ENCODE measurements at places on chromosomes 5 and 9.

DNA sequence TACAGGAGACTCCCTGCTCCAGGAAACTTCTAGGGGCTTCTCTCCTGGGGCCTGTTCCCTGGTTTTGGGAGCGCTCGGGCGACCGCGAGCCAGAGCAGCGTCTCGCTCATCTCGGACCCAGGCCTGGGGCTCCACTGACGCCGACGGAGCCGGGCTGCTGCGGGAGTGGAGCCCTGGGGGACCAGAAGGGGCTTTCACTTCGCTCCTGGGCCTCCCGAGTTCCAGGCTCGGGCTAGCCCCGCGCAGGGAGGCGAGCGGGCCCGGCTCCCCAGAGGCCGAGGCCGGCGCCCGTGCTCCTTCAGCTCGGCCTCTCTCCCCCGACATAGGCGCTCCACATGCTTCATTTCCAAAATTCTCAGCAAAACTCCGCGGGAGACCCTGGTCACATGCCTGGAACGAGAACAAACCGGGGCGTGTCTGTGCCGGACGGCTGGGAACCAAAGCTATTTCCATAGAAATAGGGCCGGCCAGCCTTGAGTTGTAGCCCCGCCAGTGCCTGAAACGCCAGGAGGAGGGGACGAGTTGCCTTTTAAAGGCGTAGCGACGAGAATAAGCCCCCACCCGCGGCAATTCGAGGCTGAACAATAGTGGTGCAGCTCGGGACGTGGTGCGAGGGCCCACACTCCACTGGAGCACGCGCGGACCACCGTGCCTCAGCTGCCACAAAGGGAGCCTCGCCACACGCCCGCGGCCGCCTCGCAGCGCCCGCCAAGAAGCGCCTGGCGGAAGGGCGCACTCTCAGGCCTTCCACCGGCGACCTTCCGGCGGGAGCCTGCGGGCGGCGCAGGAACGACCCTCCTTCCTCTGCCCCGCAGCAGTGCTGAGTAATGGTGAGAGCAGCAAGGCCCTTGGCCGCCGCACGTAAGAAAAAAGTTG is 1.1 kb upstream of the G3BP1 start:
- no peak for DNase-seq

DNA sequence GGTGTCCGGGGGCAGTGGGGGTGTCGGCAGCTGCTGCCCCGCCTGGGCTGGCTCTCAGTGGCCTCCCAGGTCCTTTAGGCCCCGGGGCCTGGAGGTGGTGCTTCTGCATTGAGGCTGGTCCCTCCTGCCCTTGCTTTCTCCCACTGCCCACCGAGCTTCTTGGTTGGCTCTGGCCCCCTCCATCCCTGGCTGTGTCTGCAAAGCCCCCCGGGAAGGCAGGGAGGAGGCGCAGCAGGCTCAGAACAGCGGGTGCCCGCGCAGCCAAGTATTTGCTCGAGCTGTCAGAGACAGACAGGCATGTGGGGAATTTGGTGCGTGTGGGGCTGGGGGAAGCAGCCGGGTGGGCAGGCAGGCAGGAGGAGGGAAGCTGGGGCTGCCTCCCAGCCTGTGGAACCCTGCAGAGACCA is 11.5 kb downstream of the CXXC5 start:
- no peak for DNase-seq

- DNase-seq = no peak
Measured at GRCh38 chr5:28313321-28313951, 1275.0 kb upstream of the CDH9 start.

GRCh38 chr5:33507426-33507825 is 66.7 kb downstream of the TARS1 start:
- no peak for DNase-seq

DNA sequence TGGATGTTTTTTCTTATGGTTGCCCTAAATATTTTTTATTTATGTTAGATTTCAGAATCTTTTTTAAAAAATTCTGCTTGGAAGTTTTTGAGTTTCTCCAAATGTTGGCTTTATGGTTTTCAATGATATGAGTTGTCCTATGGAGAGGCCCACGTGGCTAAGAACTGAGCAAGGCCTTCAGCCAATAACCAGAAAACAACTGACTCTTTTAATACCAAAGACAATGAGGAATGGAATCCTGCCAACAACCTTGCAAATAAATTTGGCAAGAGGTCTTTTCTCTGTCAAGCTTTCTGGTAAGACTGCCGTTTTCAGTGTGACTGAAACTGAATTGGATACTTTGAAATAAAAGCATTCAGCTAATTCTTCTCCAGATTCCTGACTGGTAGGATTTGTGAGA is 1740.1 kb upstream of the WWC1 start:
- no peak for DNase-seq

- no peak for DNase-seq
Measured at GRCh38 chr9:73118286-73118685, 33.4 kb upstream of the ANXA1 start.

- no peak for DNase-seq
Measured at GRCh38 chr5:163089926-163090325, 347.5 kb upstream of the CCNG1 start.

DNA sequence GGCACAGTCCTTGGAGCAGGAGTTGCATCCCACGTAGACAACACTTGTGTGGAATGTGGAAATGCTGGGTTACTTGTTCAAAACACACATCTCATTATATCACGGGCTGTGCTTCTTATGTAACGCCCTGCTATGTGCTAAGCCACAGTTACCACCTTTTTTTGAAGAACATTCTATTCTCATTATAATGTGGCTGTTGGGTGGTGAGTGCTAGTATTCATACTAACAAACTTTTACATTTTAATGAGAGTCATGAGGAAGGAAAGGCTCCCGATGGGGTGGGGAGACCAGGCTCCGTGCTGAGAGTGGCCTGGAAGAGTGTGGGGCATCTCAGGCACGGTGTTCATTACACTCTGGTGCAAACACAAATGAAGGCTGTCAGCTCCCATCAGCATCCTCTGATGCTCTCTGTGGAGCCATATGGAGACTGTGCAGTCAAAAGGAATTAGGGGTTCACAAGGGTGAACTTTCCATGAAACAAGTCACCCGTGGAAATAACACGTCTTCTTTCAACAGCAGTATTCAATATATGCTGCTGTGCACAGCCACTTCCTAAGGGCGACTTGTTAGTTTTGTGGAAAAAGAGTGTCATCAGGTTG is 153.1 kb upstream of the RAPGEF1 start:
- DNase-seq = no peak

DNA sequence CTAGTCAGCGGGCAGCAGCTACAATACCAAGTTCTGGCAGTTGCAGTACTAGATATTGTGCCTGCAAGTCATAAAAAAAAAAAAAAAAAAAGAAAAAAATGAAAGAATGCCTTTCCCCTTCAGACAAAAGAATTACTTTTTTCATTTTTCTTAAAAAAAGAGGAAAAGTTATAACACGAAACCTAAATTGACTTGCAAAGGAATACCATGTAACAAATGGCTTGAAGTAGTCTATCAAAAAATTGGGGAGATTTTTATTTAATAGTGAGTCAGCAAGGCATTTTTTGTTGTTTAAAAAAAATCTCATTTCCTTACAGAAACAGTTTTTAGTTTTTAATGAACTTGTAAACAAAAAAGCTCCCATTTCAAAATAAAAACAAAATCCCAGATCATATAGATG is 55.6 kb downstream of the CSNK1A1 start:
- no peak for DNase-seq

DNA sequence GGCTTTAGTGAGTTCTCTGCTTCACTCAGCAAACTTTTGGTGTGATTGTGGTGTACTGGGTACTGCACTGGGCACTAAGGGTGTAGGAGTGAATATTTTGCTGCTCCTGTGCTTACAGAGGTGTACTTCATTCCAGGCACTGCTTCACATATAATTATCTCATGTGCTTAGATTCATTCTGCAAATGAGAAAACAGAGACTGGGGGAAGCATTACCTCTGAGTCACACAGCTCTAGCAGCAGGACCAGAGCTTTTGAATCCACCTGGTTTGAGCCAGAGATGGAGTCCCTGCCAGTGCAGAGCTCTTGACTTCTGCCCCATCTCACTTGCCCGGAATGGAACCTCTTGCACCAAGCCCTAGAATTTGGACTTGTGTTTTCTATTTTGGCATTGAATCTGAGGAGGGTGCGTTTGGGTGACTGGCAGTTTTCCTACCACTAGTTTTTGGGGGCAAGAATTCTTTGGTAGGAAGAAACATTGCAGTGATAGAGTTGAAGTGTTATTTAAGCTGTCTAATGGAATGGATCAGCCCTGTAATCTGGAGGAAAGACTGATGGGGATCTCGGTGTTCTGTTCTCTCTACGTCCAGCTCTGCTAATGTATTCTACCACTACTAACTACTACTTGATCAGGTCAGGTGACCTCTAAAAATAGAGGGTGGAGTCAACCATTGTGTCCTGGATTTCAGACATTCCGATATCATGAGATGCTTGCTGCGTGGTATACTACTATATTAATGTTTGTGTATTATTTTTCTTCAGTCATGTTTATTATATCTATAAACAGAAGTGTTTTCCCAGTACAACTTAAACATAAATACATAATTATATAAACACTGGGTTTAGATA is 2.5 kb downstream of the ARHGAP26 start:
- no peak for DNase-seq

DNA sequence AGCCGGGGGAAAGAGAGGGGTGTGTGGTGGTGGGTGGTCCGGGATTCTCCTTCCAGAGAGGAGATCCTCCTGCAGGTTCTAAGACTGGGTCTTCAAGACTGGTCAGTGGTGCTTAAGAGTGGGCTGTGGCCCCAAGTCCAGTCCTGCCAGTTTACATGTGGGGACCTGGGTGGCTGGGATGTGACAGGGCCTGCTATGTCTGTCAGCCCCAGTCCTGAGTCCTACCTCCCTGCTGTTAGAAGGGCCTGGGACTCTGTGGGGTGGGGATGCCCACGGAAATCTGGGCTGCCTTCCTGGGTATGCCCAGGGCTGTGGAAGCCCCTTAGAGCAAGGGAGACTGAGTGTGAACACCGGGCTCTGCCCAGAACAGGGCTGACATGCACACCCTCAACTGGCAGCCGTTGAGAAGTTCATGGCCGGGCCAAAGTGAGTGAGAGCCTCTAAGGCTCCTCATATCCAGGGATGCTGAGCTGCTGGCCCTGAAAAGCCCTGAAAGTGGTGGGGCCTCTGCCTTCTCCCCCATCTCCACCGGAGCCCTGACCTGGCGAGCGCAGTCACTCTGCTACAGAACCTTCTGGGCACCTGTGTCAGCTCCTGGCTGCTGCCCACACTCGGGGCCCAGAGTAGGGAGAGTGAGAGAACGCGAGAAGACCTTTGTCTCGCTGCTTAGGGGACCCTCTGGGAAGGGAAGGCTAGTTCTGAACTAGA is 1.7 kb downstream of the PHF2 start:
- no peak for DNase-seq

DNA sequence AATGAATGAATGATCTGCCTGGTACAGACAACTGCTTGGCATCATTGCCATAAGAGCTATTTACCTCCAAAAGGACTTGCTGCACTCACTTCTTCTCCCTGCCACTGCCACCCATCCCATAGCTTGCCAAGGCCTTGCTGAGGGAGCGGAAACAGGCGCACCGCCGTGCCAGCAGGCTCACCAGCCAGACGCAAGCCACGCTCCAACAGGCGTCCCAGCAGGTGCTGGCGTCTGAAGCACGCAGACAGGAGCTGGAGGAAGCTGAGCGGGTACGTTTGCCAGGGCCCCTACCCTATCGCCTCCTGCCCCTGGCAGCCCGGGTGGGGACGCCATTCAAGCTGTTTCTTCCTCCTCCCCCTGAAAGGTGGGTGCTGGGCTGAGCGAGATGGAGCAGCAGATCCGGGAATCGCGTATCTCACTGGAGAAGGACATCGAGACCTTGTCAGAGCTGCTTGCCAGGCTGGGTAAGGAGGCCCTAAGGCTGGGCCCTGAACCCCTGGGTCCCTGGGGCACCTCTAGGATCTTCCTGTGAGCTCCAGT is 8.9 kb upstream of the AIF1L start:
- DNase-seq = no peak

GRCh38 chr5:39638813-39639212 is 214.0 kb upstream of the DAB2 start:
- DNase-seq = no peak

DNA sequence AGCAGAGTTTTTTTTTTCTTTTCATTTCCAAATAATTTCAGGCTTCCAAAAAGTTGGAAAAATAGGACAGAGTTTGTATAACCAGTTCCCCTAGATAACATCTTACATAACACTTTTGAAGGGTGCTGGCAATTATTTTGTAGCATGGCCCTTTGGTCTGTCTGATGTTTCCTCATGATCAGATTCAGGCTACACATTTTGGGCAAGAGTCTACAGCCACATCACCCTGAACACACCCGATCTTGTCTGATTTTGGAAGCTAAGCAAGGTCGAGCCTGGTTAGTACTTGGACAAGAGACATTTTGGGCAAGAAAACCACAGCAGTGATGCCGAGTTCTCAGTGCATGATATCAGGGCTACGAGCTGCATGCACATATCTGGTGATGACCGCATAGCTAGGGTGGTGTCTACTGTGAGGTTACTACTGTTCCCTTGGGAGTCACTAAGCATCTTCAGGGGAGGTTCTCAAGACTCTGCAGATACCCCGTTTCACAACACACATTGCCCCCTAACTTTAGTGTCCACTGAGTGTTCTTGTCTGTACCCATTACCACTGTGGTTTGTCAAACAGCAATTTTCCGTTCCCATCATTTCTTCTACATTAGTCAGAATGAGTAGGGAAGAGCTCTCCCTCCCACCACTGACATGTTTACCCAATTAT is 86.2 kb downstream of the TTC39B start:
- DNase-seq = no peak

- no peak for DNase-seq
Measured at GRCh38 chr9:61669352-61669751, 479.5 kb downstream of the SPATA31A7 start.

GRCh38 chr5:74956278-74956677 is 90.1 kb upstream of the FAM169A start:
- no peak for DNase-seq

GRCh38 chr9:95770653-95771131 is 104.8 kb upstream of the ERCC6L2 start:
- DNase-seq = no peak

DNA sequence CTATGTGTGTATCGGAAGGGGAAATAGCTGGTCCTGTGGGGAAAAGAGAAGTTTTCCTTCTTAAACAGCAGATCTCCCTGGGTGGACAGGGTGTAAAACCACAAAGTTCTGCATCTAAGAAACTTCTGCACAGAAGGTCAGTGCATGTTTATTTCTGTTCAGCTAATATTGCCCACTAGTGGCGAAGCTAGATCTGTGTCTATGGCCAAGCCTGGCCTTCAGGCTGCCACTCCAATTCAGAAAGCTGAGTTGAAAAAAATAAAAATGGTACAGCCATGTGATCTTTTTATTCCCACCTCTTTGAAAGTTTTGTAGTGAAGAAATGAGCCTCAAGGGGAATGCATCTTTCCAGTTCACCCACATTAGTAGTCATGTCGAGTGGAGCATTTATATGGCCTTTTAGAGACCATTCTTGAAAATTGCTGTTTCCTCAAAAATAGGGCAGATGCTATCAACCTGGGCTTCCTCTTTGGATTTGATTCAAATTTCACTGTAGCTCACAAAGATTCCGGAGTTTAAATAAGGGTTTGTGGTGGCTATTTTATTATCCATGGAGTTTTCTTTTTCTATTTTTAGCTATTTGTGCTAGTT is 488.0 kb downstream of the PRELID2 start:
- no peak for DNase-seq

- DNase-seq = no peak
Measured at GRCh38 chr5:124552526-124552925, 193.9 kb downstream of the ZNF608 start.
